Activated T-cell treated with anti-CD3 and anti-CD28 coated beads for 4 hours (primary cell): ENCODE measurements at places on chromosomes 13 and 19.

DNA sequence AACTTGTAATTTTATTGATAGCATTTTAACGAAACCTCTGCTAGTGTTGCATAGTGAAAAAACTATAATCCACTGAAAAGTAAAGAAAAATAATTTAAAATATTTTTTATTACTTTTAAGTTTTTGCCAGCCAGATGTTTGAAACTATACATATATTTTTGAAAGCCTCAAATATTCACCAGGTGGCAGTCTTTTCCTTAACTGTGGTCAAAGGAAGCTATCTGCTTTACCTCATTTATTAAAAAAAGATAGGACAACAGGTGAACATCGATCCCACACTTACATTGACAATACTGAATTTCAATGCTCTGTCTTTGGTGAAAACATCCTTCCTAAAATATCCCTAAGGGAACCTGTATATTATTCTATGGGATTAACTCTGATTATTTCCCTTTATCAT, 100.5 kb downstream of the TRPC4 start:
- no peak for DNase-seq

DNA sequence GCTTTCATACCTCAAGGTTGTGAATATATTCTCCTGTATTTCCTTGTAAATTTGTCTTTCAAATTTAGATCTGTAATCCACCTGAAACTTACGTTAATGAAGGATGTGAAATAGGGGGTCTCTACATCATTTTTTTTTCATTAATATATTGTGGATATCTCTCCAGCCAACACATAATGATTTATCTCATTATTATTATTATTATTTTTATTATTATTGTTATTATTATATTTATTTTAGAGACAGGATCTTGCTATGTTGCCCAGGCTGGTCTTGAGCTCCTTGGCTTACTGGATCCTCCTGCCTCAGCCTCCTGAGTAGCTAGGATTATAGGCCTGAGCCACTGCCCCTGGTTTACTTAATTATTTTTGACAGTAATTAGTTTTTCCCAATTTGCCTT, 4.3 kb upstream of the LIPE start:
- DNase-seq, result no peak

DNA sequence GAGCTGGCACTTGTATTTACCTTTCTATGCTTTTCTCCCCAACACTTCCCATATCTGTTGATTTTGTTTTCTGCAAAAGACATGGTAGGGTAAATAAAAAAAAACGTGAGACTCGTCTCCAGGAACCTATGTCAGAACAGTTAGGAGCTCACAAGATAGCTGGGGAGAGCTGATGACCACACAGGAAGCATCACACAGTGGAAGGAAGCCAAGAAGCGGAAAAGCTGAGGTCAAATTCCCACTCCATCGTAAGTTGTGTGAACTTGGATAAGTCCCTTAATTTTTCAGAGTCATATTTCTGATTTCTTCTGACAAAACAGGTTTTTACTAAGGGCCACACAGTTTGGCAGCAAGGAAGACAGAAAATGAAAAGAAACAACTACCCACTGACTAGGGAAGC, 199.6 kb downstream of the KLF5 start:
- DNase-seq, result no peak

DNA sequence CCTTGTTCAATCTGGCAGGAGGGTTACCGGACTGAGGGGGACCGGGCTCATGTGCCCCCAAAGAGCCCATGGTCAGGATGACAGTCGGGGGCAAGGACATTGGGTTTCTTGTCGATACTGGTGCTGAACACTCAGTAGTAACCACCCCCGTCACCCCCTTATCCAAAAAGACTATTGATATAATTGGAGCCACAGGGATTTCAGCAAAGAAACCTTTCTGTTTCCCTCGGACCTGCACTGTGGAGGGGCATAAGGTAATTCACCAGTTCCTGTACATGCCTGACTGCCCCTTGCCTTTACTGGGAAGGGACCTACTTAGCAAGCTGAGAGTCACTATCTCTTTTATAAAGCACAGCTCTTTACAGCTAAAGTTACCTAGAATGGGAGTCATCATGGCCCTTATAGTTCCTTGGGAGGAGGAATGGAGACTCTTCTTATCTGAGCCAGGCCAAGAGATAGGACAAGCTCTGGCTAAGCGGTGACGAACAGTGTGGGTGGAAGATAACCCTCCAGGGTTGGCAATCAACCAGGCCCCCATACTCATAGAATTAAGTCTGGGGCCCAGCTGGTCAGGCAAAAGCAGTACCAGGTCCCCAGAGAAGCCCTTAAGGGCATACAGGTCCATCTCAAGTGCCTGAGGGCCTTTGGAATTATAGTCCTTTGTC, 603.7 kb downstream of the UQCRFS1 start:
- no peak for DNase-seq

GRCh38 chr13:36418022-36418805, 14.1 kb upstream of the CCNA1 start:
- no peak for DNase-seq

DNA sequence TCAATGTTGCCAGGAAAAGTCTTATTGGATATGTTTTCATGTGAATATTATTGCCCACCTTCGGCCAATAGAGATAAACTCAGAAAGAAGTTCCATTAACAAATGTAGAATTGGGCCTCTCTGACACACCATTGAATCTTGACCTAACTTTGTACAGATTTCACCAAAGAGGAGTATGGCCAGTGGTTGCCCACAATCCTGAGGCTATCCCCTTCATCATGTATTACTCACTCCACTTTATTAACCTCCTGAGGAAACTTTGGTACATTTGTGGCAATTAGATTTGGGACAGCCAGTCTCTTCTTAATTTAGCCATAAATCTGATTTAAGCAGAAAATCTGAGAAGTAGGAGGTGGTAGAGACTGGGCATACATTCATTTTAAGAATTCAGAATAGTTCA, 53.3 kb upstream of the POSTN start:
- DNase-seq, result no peak

DNA sequence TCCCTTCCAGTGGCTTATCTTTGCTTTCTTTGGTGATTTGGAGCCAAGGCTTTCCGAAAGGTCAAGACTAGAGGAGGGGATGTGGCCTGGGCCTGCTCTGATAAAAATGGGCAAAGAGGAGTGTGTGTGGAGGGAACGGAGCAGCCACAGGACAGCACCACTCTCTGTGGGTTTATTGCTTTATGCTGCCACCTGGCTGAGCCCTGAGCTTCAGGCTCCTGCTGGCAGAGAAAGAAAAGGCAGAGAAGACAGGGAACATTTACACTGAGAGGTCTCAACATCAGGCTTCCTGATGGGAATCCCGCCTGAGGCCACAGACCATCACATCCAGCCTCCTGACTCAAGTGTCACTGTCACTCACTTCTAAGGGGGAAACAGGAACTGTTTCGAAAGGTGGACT, 9.2 kb upstream of the GSX1 start:
- DNase-seq, result no peak
